ENCODE measurements at places on chromosomes 7 and 10. TPM values are rescaled to one million over a fixed set of nuclear protein-coding genes. Genes with fewer than 3 reads are reported as not detected.

GCK gene
- polyA plus RNA-seq: 4.3 TPM

CAV1 gene
- 16.3 TPM for polyA plus RNA-seq

NRP1 gene
- 1.2 TPM for polyA plus RNA-seq

TRAPPC14 gene
- 19.6 TPM for polyA plus RNA-seq

AS3MT gene
- polyA plus RNA-seq: 5.8 TPM

NAT16 gene
- 0.26 TPM for polyA plus RNA-seq

TDRD1 gene
- polyA plus RNA-seq: 0.02 TPM

C10orf105 gene
- 0.71 TPM for polyA plus RNA-seq

BICC1 gene
- 0.20 TPM for polyA plus RNA-seq

LDB3 gene
- 0.17 TPM for polyA plus RNA-seq

PDZD7 gene
- polyA plus RNA-seq: 1.7 TPM

TMEM176B gene
- polyA plus RNA-seq: 2.2 TPM

SLC26A3 gene
- not detected for polyA plus RNA-seq

SPDYE8 gene
- not detected for polyA plus RNA-seq

AGAP4 gene
- polyA plus RNA-seq: 16.9 TPM

ADRB1 gene
- 0.14 TPM for polyA plus RNA-seq

WDR86 gene
- polyA plus RNA-seq: 22.1 TPM

WDR91 gene
- 11.2 TPM for polyA plus RNA-seq

TMEM270 gene
- polyA plus RNA-seq: 0.26 TPM

POP7 gene
- 205 TPM for polyA plus RNA-seq

AKR1D1 gene
- not detected for polyA plus RNA-seq

FKBP6 gene
- polyA plus RNA-seq: 0.11 TPM

VWA2 gene
- 3.7 TPM for polyA plus RNA-seq

NKX2-3 gene
- not detected for polyA plus RNA-seq

NRG3 gene
- polyA plus RNA-seq: 4.2 TPM
